Naive B cell (primary cell): ENCODE measurements at places on chromosomes 3 and 15. TPM values are rescaled to one million over a fixed set of nuclear protein-coding genes. Genes with fewer than 3 reads are reported as not detected.

Gene SLC24A5
- not detected for polyA plus RNA-seq

Gene BDH1
- polyA plus RNA-seq, result 22.6 TPM

Gene LTK
- not detected for polyA plus RNA-seq

DNA sequence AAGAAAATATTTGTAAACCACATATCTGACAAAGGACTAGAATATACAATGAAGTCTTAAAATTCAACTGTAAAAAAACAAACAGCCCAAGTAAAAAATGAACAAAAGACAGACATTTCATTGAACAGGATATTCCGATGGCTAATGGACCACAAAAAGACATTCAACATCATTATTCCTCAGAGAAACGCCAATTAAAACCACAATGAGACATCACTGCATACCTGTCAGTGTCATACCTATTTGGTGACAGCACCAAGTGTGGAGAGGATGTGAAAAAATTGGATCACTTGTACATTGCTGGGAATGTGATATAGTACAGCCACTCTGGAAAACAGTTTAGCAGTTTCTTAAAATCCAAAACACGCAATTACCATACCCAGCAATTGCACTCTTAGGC is 29.9 kb upstream of the TJP1 start:
- no peak overlapping the region for H3K4me3 ChIP-seq
- peaks cover 6% of the 10 kb centered on the region for H3K36me3 ChIP-seq
- H3K4me1 ChIP-seq, result no peaks in the 10 kb centered on the region

- no peaks in the 10 kb centered on the region for H3K27me3 ChIP-seq
- DNase-seq, result no peak
- no peaks in the 10 kb centered on the region for H3K36me3 ChIP-seq
- H3K4me1 ChIP-seq, result no peaks in the 10 kb centered on the region
- H3K27ac ChIP-seq, result no peak overlapping the region
Measured at GRCh38 chr3:173823911-173824460, 426.4 kb downstream of the NLGN1 start.

DNA sequence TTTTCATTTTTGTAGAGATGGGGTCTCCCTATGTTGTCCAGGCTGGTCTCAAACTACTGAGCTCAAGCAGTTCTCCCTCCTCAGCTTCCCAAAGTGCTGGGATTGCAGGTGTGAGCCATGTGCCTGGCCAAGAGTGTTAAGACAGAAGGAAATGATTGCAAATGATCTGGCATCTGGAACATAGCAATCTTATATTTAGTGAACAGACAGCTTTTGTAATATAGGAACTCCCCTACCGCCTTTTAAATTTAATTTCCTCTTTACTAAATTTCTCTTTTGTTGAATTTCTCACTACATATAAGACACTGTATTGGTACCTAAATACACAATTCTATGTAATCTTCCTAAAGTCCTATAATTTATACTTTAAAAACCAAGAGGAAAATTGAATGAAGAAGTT is 13.1 kb downstream of the ANO10 start:
- DNase-seq, result no peak
- no peaks in the 10 kb centered on the region for H3K36me3 ChIP-seq
- H3K27ac ChIP-seq, result no peak overlapping the region
- no peaks in the 10 kb centered on the region for H3K4me1 ChIP-seq
- no peak overlapping the region for H3K4me3 ChIP-seq
- no peaks in the 10 kb centered on the region for H3K27me3 ChIP-seq

- H3K27ac ChIP-seq, result no peak overlapping the region
- no peaks in the 10 kb centered on the region for H3K27me3 ChIP-seq
- peaks cover 9% of the 10 kb centered on the region for H3K36me3 ChIP-seq
- DNase-seq, result no peak
Measured at GRCh38 chr3:16410659-16411058, 102.8 kb downstream of the RFTN1 start.

DNA sequence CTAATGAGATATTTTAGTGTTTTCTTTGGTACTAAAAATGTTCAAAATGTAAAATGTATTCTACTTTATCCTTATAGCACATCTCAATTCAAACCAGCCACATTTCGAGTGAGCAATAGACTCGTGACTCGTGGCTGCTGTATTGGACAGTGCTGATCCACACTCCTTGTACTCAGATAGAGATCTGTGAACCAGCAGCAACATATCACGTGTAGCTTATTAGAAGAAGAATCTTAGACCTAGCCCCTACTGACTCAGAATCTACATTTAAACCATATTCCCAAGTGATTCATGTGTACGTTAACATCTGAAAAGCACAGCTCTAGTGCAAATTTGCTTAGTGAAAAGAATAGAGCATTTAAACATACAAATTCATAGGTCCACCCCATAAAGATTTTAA is 130.9 kb downstream of the IL1RAP start:
- no peak overlapping the region for H3K4me3 ChIP-seq
- no peaks in the 10 kb centered on the region for H3K4me1 ChIP-seq
- DNase-seq, result no peak
- no peak overlapping the region for H3K27ac ChIP-seq
- peaks cover 23% of the 10 kb centered on the region for H3K36me3 ChIP-seq
- H3K27me3 ChIP-seq, result no peaks in the 10 kb centered on the region

Gene MGA
- 30.3 TPM for polyA plus RNA-seq

Gene GP9
- polyA plus RNA-seq, result 6.4 TPM

- no peaks in the 10 kb centered on the region for H3K27me3 ChIP-seq
- DNase-seq, result no peak
- no peaks in the 10 kb centered on the region for H3K4me1 ChIP-seq
- H3K27ac ChIP-seq, result no peak overlapping the region
- no peak overlapping the region for H3K4me3 ChIP-seq
Measured at GRCh38 chr3:22506871-22507270, 696.3 kb upstream of the UBE2E2 start.

DNA sequence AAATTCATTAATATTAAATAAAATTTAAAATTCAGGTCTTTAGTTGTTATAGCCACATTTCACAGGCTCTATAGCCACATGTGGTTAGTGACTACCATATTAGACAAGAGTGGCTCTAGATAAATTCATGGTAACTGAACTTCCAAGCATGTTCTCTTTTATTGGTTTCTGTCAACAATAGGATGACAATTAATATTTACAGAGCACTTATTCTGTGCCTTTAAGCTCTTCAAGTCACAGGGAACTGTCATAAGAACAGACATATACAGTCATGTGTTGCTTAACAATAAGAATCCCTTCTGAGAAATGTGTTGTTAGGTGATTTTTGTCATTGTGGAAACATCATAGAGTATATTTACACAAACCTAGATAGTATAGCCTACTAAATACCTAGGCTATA is 38.8 kb upstream of the SLC25A36 start:
- no peak overlapping the region for H3K4me3 ChIP-seq
- peaks cover 10% of the 10 kb centered on the region for H3K27me3 ChIP-seq
- H3K36me3 ChIP-seq, result no peaks in the 10 kb centered on the region
- no peaks in the 10 kb centered on the region for H3K4me1 ChIP-seq
- no peak for DNase-seq

Gene SLC27A2
- not detected for polyA plus RNA-seq

DNA sequence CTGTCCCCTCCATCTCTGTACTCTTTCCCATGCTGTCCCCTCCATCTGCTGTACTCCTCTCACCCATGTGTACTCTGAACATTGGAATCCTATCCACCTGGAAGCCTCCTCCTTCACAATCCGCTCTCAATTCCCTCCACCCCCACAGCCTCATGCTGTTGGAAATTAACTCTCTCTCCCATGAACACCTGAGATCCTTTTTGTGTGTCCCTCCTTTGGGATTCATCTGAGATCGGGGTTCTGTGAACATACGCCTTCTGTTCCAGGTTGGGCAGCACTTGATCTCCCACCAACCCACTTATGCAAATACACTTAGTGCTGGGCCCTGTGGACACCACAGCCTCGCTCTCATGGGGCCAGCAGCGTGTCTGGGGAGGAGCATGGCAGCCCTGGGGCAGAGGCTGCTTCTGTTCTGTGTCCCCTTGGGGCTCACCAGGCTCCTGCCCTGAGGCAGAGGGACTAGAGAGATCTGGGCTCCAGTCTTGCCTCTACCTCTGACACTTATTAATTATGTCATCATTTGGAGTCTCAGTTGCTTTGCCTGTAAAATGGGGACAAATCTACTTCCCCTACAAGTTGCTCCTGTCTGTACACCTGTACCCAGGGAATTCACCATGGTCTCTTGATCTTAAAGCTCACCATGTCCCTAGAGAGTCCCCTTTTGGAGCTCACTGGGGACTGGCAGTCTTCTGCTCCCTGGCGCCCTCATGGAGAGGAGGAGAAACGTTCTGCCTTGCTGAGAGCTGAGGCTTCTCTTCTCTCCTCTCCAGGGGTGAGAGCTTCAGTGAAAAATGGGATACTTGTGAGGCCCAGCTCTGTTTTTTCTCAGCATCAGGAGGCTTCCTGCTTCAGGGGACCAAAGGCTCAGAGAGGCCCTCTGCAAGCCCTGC is 42.7 kb downstream of the ITGA11 start:
- peaks cover 29% of the 10 kb centered on the region for H3K27me3 ChIP-seq
- no peak overlapping the region for H3K27ac ChIP-seq
- no peaks in the 10 kb centered on the region for H3K4me1 ChIP-seq
- no peak overlapping the region for H3K4me3 ChIP-seq
- no peak for DNase-seq
- no peaks in the 10 kb centered on the region for H3K36me3 ChIP-seq

Gene CHRNA5
- polyA plus RNA-seq, result not detected

Gene ERC2
- not detected for polyA plus RNA-seq

Gene IMPG2
- not detected for polyA plus RNA-seq

DNA sequence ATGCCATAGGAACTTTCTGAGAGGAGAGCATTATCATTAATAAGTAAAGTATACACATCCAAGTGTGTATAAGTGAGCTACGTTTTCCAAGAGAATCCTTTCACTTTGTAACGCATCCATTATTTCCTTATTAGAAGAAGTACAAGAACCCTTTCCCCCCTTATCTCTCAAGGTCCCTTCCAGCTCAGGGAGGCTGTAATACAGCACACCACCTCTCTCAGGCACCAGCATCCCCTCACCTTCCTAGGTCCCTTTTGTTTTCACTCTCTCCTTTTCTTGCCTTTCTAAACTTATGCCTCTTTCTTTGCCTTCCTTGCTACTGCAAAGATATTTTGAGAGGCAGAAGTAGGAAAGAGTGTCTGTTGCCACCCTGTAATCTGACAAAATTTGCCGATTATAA is 446.0 kb downstream of the GRM7 start:
- H3K27ac ChIP-seq, result no peak overlapping the region
- H3K4me1 ChIP-seq, result no peaks in the 10 kb centered on the region
- no peaks in the 10 kb centered on the region for H3K27me3 ChIP-seq

DNA sequence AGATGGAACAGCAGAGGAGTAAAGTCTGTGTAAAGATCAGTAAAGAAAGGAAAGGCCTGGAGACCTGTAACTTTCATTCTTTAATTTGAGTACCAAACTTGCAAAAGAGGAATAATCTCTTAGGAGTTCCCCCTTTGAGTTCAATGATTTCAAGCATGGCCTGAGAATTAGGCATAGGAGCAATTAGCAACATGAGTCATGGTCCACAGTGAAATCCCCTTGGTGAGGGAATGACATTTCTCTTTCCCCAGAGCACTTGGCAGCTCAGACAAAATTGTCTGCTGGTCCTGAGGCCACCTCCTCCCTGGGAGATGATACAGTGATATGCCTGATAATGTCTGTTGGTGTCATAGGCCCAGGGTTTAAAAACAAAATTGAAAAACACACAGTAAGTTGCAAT is 81.4 kb upstream of the CRBN start:
- no peak for DNase-seq
- H3K27me3 ChIP-seq, result no peaks in the 10 kb centered on the region
- H3K4me1 ChIP-seq, result no peaks in the 10 kb centered on the region
- no peaks in the 10 kb centered on the region for H3K36me3 ChIP-seq
- no peak overlapping the region for H3K27ac ChIP-seq

Gene SUSD5
- polyA plus RNA-seq, result 0.05 TPM

GRCh38 chr3:103968131-103968530 is 1398.6 kb upstream of the ALCAM start:
- no peaks in the 10 kb centered on the region for H3K36me3 ChIP-seq
- H3K4me3 ChIP-seq, result no peak overlapping the region
- DNase-seq, result no peak
- no peaks in the 10 kb centered on the region for H3K4me1 ChIP-seq
- H3K27ac ChIP-seq, result no peak overlapping the region

GRCh38 chr15:92393071-92393979 is at the start of gene ST8SIA2:
Gene ST8SIA2 (plus strand): TSS chr15:92393881. CDS start chr15:92394065, 184 bp downstream.
- H3K4me1 ChIP-seq, result peaks cover 3% of the 10 kb centered on the region
- DNase-seq, result no peak
- H3K27me3 ChIP-seq, result peaks cover 59% of the 10 kb centered on the region
- no peak within 1 kb of the TSS for H3K4me3 ChIP-seq
- no peak within 1 kb of the TSS for H3K27ac ChIP-seq

Gene TLR9
- polyA plus RNA-seq, result 2.4 TPM

GRCh38 chr3:35968043-35968622 is 328.8 kb downstream of the ARPP21 start:
- DNase-seq, result no peak
- peaks cover 5% of the 10 kb centered on the region for H3K4me1 ChIP-seq
- H3K27ac ChIP-seq, result no peak overlapping the region
- no peaks in the 10 kb centered on the region for H3K27me3 ChIP-seq
- no peaks in the 10 kb centered on the region for H3K36me3 ChIP-seq

- no peak for DNase-seq
- H3K4me1 ChIP-seq, result no peaks in the 10 kb centered on the region
- no peaks in the 10 kb centered on the region for H3K36me3 ChIP-seq
- no peak overlapping the region for H3K27ac ChIP-seq
- no peak overlapping the region for H3K4me3 ChIP-seq
Measured at GRCh38 chr3:18086078-18086477, 339.1 kb downstream of the SATB1 start.

Gene LRRC34
- 4.3 TPM for polyA plus RNA-seq

DNA sequence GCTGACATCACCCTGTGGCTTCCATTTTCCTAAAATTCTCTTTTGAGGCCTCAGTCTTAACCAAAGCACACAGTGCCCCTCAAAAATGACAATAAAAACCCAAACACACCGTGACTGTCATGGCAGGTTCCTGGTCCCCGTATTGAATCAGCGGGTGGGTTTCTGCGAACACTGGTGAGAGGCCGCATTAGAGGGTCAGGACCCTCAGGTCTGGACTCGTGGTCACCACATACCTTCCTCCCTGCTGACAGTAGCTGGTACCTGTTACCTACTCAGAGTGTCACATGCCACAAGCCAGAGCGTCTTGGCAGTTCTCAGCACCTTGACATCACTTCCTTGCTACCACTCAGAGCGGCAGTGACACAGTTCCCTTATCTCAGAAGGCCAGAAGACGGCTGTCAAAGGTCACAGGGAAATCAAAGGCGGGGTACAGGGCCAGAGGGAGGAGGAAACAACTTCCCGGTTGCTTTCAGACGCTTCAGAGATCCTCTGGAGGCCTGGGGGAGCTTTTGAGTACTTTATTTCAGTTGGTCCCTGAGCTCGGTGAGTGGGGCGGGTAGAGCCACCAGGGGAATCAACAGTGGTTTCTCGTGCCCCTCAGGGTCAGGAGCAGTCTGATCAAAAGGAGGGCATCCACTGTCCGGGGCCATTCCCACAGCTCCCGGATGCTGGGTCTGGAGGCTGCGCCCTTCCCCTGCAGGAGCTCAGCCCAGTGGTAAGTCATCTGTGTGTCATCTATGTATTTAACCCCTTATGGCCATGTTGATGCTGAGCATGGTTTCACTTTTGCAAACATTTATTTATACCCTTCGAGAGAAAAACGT is at the start of the genes CCR5AS and CCRL2:
Gene CCR5AS, minus strand, starts transcription at position 279 of the 824 bp plus-strand sequence.
Gene CCRL2, plus strand, starts transcription at position 472 of the 824 bp plus-strand sequence. CDS start 821 bp downstream, outside the sequence.
- peaks cover 34% of the 10 kb centered on the region for H3K4me1 ChIP-seq
- H3K27me3 ChIP-seq, result no peaks in the 10 kb centered on the region
- H3K36me3 ChIP-seq, result no peaks in the 10 kb centered on the region
- H3K4me3 ChIP-seq, result peak within 1 kb of the TSS; percentile 87

GRCh38 chr15:32838820-32839219 is 121.0 kb downstream of the GREM1 start:
- H3K27ac ChIP-seq, result peak overlapping the region; percentile 29
- no peak overlapping the region for H3K4me3 ChIP-seq
- H3K4me1 ChIP-seq, result peaks cover 16% of the 10 kb centered on the region

Gene EPHA3
- polyA plus RNA-seq, result not detected

Gene SH2D7
- polyA plus RNA-seq, result not detected
